NCI-H187 (cell line): ENCODE measurements at places on chromosomes 4 and X.

GRCh38 chr4:2006956-2007653 lies 1.7 kb downstream of the NELFA start:
- no peak for DNase-seq

GRCh38 chr4:139973015-139973414 lies 181.0 kb downstream of the MAML3 start:
- no peak for DNase-seq

GRCh38 chr4:137278431-137278830 lies 253.9 kb downstream of the PCDH18 start:
- no peak for DNase-seq

GRCh38 chr4:63906660-63907183 lies 502.5 kb downstream of the TECRL start:
- DNase-seq, result no peak

DNA sequence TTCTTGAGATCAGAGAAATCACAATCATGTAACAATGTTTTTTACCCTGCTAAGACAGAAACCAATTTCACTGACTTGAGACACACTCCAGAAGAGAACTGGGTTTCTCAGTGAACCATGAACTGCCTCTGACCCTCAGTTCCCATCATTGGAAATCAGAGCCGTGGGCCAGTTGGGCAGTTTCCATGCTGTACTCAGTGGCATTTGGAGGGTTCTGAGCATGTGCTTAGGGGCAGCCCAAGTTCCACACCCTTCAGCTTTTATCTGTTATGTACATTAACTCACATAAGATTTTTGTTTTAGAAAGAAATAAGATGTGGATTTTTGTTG lies 77.9 kb downstream of the BTC start:
- DNase-seq, result no peak

GRCh38 chr4:27308379-27308778 lies 447.7 kb downstream of the STIM2 start:
- no peak for DNase-seq

GRCh38 chr4:154714339-154715040 lies 29.3 kb upstream of the LRAT start:
- DNase-seq, result no peak

DNA sequence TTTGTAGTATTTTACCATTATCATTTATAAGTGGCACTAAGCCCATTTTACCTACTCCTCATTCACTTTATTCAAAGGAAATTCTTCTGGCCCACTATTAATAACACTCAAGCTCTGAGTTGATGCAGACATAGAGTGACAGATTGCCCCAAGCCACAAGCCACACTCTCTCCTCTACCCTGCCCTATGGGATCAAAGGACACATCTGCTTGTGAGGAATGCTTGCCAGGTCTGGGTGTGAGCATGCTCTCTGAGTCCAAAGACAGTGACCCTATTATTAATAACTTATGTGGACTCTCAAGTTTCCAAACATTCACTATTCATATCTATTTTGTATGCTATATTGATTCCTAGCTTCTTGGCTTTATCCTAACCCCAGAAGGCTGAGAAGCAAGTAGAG lies 18.5 kb downstream of the ETNPPL start:
- no peak for DNase-seq

- no peak for DNase-seq
These were observed 47.8 kb upstream of the CAMK2D start for GRCh38 chr4:113809311-113809710.

DNA sequence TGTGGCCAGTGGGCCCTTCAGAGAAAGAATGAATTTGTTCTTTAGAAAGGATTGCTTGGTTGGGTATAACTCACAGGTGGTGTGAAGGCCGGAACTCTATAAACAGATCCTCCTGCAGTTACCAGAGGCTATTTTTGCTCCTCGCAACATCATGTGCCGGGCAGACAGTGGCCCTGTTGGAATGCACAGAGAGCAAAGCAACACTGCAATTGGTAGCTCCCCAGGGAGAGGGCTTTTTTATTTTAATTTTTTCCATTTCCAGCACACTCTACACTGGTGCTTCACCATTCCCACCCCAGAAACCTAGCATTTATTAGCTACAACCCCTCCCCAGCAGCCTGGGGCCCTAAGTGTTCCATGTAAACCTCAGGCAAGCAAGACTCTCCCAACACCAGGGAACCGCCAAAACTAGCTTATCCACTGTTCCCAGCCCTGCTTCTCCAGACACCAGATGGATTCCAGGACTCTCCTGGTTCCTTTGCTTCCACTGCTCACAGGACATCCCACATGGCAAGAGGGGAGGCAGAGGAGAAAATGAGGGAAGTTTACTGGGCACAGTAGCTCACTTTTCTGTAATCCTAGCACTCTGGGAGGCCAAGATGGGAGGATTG lies 75.1 kb upstream of the TMEM164 start:
- DNase-seq, result no peak

GRCh38 chr4:176340871-176341685 lies 21.3 kb downstream of the SPCS3 start:
- DNase-seq, result no peak

DNA sequence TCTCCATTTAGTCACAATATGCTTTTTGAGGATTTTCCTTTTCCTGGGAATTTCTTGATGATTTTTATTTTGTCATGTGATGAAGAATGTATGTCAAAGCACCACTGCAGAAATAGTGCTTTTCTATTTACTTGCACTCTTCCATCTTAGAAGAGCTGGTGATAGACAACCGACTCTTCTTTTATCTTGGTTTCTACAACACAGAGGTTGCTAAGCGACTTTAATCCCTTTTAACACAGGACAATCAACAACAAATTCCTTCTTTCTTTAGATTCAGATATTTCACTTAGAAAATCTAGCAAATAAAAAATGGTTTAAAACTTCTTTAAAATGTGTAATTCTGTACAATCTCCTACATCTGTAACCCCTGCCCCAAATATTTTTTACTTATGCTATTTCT lies 34.6 kb downstream of the TET2 start:
- DNase-seq, result no peak

GRCh38 chr4:2159931-2160330 lies 82.0 kb downstream of the HAUS3 start:
- DNase-seq, result no peak

DNA sequence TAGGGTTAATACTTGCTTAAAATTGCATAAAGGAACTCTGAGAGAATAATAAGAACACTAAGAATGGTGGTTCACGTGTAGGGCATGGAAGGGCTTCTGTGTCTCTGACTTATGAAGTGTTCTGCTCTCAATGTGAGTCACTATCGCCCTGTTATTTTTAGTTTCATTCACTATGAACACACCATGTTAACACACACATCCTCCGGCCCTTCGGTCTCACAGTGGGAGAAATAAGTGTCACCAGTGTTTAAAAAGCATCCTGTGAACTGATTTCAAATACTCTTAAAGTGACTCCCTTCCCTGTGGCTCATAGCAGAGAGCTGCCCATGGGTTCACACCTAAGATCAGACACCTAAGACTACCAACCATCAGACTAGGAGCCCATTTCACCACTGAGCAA lies 33.8 kb upstream of the FGFBP2 start:
- no peak for DNase-seq

DNA sequence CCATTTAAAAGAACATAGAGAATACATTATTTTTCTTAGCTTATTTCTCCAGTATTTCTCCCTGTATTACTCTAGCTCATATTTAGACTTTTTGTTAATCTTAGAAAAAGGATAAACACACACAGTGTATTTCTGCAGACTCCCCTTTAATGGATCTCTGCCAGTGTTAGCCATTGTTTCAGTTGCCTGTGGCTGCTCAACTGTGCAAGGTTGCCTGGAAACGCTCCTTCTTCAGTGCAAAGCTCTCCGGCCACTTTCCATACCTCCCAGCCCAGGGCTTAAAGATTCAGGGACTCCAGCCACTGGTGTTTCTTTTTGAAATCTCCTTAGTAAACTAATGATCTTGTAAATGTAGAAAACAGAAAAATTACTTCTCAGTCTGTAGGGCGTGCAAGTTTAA lies 104.9 kb downstream of the SLIT2 start:
- DNase-seq, result peak; percentile 35

DNA sequence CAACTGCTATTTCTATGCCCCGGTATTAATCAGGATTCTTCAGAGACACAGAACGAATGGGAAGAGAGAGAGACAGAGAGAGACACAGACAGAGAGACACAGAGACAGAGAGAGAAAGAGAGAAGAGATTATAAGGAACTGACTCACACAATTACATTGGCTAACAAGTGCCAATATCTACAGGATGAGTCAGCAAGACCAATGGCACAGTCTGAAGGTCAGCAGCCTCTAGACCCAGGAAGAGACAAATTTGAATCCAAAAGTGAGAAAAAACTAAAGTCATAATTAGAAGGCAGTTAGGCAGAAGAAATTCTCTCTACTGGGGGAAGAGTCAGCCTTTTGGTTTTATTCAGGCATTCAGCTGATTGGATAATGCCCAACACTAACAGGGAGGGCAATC lies 187.3 kb downstream of the MAB21L2 start:
- DNase-seq, result no peak

DNA sequence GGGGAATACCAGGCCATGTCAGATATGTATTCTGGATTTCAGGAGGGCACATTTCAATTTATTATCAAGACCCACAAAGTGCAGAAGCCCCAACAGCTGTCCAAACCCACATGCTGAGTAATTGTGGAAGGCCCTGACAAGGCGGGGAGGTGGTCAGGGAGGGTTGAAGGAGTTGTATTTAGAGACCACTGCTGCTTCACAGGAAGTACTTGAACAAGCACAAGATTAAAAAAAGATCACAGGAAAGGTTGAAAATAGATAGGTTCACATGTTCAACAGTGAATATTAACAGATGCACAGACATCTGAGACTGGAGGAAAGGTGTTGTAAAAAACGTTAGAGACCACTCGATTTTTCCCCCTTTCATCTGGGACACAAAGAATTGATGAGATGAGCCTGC lies 17.9 kb downstream of the ATP8A1 start:
- DNase-seq, result no peak

DNA sequence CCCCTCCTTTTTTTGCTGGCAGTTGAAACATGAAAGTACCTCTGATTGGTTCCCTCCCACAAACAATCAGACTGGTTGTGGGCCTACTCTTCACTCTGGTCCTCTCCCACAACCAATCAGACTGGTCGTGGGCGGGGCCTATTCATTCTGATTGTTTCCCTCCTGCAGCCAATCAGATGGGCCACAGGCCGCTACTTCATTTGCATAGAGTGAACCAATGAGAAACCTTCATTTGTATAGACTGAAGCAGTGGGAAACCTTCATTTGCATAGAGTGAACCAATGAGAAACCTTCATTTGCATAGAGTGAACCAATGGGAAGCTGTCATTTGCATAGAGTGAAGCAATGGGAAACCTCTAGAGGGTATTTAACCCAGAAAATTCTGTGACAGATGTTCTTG lies 55.2 kb downstream of the TRMT44 start:
- DNase-seq, result no peak

DNA sequence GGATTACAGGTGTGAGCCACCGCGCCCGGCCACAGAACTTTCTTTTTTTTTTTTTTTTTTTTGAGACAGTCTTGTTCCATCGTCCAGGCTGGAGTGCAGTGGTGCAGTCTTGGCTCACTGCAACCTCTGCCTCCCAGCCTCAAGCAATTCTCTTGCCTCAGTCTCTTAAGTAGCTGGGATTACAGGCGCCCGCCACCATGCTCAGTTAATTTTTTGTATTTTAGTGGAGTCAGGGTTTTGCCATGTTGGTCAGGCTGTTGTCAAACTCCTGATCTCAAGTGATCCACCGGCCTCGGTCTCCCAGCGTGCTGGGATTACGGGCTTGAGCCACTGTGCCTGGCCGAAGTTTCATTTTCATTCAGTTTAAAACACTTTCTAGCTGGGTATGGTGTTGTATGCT lies 16.4 kb downstream of the FAM193A start:
- DNase-seq, result no peak

DNA sequence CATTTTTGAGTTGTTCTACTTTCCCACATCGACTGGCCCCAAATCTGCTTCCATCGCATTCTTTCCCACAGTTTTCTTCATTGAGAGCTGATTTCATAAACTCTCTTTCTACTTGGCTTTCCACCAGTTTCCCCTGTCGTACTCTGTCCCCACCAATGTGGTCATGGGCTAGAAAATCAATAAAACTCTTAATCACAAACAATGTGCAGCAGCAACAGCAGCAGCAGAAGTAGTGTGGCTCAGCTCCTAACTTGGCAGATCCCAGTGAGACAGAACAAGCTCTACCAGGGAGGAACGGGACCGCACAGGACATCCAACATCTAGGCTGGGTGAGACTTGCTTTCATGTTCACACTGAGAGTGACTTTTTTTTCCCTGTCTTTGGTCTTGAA lies 3.1 kb upstream of the SETD7 start:
- no peak for DNase-seq

DNA sequence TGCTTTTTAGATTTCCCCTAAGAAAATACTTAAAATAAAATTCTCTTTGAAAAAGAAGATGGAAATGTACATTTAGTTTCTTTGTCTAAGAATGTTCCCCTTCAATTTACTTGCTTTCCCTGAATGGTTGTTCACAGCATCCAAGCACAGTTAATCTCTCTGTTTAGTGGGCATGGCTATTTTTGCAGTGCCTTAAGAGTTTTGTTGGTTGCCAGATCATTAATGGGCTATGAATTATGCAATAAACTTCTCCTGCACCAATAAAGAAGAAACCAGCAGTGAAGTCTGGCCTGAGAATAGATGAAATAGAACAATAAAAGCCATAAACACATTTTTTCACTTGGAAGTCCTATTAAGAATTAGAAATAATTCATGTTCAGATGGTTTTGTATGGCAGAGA lies 980.4 kb upstream of the IGFBP7 start:
- no peak for DNase-seq
